NCI-H2081 (cell line): ENCODE measurements at places on chromosomes 7 and 10.
A peak's percentile ranks its signal among the peaks of the same experiment; 100 is the strongest.

DNA sequence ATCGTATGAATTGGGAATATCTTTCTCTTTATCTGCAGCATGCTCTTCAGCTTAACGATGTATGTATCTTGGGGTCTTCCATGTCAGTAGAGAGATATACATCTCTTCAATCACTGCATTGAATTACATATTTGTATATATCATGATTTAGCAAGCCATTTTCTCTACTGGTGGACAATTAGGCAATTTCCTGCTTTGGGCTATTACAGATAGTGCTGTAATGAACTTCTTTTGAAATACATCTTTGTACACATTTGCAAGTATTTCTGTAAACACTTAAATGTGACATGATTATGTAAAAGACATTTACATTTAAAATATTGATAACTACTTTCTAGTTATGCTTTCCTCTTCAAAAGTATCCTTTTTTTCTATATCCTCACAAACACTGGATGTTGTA, 199.0 kb downstream of the PPP1R9A start:
- no peak for DNase-seq

GRCh38 chr7:157929671-157930070, 592.9 kb downstream of the DNAJB6 start:
- no peak for DNase-seq

- no peak for DNase-seq
Observed at GRCh38 chr7:139674752-139675126, 103.1 kb downstream of the HIPK2 start.

- DNase-seq, result no peak
Observed at GRCh38 chr7:139416405-139416804, 56.7 kb downstream of the LUC7L2 start.

- DNase-seq, result no peak
Observed at GRCh38 chr7:155847821-155848435, 35.7 kb upstream of the SHH start.

DNA sequence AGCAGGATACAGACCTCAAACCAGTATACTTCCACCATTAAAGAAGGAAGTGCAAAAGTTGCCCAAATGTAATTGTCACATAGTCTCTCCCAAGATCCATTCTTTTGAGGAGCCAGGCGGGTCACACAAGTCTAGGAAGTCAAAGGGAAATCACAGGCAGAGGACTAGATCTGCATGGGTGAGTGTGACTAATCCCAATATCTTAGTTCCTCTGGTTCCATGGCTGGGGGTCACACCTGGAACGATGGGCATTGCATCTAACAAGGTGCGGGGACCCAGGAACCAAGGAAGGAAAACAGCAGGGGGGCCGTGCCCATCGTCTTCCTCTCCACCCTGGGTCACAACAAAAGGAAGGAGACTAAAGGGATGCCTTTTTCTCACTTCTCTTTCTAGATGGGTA, 1138.8 kb downstream of the XPNPEP1 start:
- DNase-seq, result no peak

DNA sequence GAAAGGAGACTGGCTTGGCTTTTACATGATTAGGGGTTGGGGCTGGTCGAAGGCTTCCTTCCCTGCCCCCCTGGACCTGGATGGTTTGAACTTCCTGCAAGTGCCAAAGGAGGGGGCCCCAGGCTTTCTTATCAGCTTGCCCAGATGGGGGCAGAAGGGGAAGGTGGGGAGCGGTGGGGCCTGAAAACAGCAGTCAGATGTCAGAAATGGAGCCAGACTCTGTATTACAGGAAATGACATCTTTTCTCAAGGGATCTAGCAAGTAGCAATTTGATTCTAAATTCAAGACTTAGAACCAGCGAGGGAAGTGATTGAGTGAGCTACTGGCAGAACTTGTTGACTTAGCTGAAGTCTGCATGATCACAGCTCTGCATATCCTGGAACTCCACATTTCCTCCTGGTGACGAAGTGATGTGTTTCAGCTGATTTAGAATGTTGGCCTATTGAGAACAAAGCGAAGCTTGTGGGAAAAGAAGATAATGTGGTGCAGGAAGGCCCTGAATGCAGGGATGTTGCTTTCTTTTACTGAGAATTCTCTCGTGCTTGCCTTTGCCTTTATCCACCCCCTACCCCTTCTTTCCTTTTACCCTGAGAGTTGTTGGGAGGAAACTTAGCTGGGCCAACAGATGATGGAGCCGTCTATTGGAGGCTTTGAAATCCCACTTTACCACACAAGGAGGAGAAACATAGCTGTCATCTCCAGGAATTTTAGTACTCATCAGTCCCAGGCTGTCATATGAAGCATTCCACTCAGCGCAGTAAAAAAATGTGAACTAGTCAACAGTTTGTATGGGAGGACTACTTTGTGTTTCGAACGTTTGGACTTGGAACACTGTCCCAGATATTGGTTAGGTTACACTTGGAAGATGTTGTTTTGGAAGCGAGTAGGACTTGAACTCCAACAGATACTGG, 43.2 kb downstream of the CCNY start:
- DNase-seq, result no peak

- no peak for DNase-seq
Observed at GRCh38 chr10:110431659-110432058, 66.0 kb upstream of the DUSP5 start.

- DNase-seq, result no peak
Observed at GRCh38 chr10:106712988-106713387, 451.5 kb downstream of the SORCS1 start.

- no peak for DNase-seq
Observed at GRCh38 chr7:126937171-126937570, 315.6 kb downstream of the GRM8 start.

DNA sequence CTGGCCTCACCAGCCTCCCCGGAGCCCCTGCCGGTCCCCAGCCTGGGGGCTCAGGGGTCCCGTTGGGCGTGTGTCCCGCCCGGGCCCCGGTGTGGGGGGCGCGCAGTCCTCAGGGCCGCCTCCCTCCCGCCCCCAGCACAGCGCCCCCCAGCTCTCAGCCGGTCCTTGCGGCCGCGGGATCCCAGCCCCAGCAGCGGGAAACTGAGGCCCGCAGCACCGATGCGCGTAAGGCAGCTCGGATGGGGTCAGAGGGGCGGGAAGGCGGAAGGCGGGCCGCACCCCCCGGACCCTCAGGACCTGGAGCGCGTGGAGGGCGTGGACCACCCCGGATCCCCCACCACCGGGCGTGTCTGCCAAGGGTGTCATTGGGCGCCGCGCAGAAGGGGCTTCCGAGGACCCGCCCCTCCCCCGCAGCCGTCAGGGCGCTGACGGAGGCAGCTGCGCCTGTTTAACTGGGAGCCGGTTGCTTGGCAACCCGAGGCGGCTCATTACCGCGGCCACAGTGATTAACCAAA, 14.9 kb downstream of the UNCX start:
- peak; percentile 22 for DNase-seq

DNA sequence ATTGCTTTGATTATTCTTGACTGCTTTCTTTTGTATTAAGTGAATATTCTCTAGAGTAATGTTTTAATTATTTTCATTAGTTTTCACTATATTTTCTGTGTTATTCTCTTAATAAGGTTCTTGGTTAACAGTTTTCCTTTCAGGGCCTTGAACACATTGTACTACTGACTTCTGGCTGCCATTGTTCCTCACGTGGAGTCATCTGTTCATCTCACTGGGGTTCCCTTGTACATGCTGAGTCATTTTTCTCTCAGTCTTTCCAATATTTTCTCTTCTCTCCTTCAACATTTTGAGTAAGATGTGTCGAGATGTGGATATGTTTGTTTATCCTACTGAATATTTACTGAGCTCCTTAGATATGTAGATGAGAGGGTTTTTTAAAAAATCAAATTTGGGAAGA, 400.7 kb downstream of the TCERG1L start:
- no peak for DNase-seq

GRCh38 chr10:10869592-10869991, 148.1 kb upstream of the CELF2 start:
- DNase-seq, result no peak

DNA sequence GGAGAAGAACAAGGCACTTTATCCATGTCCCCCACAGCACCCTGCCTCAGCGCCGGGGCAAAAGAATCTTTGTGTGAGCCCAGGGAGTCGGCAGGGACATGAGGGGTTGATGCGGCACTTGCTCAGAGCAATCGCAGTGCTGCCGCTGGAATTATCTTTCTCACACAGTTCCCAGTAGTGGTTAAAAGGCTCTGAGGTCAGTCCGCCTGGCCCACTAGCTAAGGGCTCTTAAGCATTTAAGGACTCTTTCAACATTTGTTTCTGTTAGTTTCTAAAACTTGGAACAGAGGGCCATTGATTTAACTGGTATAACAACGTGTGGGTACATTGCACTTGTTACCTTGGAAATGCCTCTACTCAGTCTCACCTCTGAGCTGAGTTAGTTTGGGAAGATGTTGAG, 208.0 kb upstream of the C7orf33 start:
- DNase-seq, result no peak

GRCh38 chr7:42338231-42338915, 101.4 kb upstream of the GLI3 start:
- DNase-seq, result no peak

DNA sequence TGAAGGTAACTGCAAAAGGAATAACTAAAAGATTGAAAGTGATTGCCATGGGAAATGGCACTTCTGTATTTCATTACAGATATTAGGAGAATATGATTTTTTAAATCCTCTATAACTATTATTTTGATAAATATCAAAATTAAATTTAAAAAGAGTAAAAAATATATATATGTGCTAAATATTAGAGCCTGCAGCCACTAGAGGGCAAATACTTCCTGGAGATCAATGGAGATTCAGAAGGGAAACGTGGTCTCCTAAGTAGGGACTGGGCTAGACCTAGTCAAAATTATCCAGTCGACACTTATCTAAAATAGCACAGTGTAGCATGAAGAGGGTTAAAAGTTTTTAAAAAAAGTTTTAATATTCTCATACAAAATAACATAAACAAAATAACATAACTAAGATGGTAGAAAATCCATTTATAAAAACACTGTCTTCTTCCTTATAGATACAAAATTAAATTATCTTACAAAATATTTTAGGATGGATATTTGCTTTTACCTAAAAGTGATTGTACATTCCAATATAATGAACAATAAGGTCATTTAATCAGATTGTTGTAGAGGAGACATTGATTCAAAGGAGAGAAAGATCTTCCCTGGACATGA, 434.3 kb downstream of the MDFIC start:
- no peak for DNase-seq

- DNase-seq, result no peak
Observed at GRCh38 chr7:41446606-41447449, 256.1 kb downstream of the INHBA start.

DNA sequence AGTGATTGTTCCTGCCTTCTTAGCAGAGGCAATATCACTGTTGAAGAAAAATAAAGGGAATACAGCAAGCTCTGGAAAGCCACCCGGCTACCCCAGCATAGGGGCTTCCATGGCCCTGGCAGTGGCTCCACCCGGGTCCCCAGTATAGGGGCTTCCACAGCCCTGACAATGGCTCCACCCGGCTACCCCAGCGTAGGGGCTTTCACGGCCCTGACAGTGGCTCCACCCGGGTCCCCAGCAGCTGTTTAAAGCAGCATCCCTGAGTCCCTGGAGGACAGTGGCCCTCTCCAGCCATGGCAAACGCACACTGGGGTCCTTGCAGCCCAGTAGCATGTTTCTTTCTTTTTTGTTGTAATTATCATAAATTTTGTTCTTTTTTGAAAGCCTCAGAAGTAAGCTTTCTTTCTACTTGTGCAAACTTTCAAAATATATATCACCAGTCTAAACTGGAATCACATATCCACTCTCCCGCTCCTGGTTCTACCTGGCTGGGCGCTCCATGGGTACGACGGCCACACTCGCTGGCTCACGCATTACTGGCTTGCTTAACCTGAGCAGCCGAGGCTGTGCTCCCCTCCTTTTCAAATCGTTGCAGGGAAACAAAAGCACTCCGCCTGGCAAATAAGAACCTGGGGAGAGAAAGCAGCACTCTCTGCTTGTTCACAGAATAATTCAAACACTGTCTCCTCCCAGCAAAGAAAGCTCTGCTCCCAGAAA, 62.1 kb downstream of the TCERG1L start:
- peak; percentile 46 for DNase-seq
